ENCODE measurements at places on chromosomes 13 and 19.
A peak's percentile ranks its signal among the peaks of the same experiment; 100 is the strongest.

GRCh38 chr19:54275951-54276350 is 5.0 kb downstream of the LILRB2 start:
- DNase-seq = no peak

- DNase-seq = peak; percentile 78
Observed at GRCh38 chr13:38872693-38873092, 117.9 kb downstream of the STOML3 start.

DNA sequence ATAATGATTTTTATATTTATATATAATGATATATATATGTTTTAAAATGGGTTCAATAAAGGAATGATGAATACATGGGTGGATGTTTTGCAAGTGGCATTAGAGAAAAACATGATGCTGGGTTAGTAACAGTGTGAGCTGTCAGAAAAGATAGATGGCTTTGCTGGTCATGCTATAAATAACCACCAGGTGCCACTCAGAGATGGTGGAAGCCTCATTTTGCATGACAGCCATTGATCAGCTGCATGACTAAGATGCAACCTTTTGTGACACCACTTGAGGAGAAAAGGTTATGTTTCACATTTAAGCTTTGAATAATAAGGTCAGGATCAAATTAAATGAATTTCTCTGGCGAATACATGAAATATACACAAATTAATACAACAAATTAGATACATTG is 737.7 kb downstream of the PCDH9 start:
- no peak for DNase-seq

GRCh38 chr13:66689628-66690027 is 540.5 kb downstream of the PCDH9 start:
- DNase-seq = peak; percentile 73

DNA sequence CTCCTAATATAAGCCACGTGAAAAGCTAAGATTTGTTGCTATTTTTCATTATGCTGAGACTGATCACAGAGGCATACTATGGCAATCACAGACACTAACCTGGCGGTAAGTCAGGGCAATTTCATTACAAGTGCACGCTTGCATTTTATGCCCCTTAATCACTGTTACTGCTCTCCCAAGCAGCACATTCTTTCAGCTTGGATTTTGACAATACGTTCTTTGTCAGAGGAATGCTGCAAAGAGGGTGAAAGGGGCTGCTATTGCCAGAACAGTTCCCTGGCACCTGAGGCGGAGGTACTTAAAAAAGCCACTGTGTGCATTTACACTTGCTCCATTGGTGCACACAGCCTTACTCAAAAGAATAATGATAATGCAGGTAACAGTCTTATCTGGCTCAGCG is 346.6 kb downstream of the RFC3 start:
- no peak for DNase-seq

DNA sequence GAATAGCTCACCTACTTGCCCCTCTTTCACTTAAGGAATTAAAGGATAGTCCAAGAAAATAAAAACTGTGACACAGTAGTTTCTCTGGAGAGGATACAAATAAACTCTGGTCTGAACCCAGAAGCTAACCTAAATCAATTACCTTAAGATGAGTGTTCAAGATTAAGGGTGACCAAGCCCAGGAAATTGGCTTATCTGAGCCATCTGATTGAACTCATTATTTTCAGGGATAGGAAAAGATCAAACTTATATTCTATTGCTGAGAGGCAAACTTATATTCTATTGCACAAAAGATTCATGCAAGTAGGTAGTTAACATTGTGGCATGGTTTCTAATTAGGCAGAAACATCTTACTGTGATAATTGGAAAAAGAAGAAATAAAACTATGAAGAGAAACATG is 175.1 kb downstream of the DCLK1 start:
- no peak for DNase-seq

All from globus pallidus (tissue), 1 donor.